Activated CD8-positive, alpha-beta T cell treated with anti-CD3 and anti-CD28 coated beads, Interleukin-2, amount 10 ng/mL, durations not matched to agents 7 days and 5 days (primary cell): ENCODE measurements at places on chromosomes 6 and 20. TPM values are rescaled to one million over a fixed set of nuclear protein-coding genes. Genes with fewer than 3 reads are reported as not detected.

DNA sequence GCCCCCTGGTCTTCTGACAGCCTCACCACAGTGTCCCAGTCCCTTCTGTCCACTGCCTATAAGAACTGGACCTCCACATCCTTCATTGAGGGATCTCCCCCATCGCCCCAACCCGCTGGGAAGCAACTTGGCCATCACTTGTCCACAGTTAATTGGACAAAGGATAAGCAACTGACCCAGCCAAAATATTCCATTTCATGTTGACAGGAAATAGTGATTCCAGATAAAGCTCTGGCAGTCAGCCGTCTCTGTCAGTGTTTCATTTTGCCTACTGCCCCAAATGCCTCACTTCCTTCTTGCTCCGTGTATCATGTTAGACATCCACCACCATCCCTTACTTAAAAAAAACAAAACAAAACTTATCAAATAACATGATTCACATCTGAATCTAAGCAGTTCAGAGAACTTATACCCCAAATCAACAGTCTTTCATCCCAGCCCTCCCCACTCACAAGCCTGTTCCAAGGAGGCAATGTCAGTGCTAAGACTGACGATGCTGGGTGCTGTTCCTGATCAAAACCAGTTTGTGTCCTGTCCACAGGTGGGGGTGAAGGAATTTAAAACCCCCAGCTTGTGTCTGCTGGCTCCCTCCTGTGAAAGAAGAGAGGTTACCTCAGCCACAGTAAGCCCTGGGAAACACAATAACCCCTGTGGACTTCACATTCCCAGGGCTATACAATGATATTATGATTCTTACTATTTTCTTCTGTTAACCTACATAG is 162.5 kb downstream of the WDR27 start:
- no peak overlapping the region for H3K27ac ChIP-seq
- H3K4me3 ChIP-seq, result no peak overlapping the region
- no peak for DNase-seq
- H3K36me3 ChIP-seq, result no peaks in the 10 kb centered on the region
- no peaks in the 10 kb centered on the region for H3K4me1 ChIP-seq

GRCh38 chr6:109381061-109381746 is 1.1 kb downstream of the CD164 start:
- peak overlapping the region; percentile 94 for H3K4me3 ChIP-seq
- peak overlapping the region; percentile 95 for H3K27ac ChIP-seq
- peaks cover 46% of the 10 kb centered on the region for H3K4me1 ChIP-seq
- H3K27me3 ChIP-seq, result peaks cover 3% of the 10 kb centered on the region
- peak; percentile 47 for DNase-seq

- no peak for DNase-seq
- H3K27ac ChIP-seq, result no peak overlapping the region
- H3K4me3 ChIP-seq, result no peak overlapping the region
- no peaks in the 10 kb centered on the region for H3K4me1 ChIP-seq
- no peaks in the 10 kb centered on the region for H3K27me3 ChIP-seq
These were observed 193.5 kb upstream of the CNR1 start for GRCh38 chr6:88359530-88360202.

DNA sequence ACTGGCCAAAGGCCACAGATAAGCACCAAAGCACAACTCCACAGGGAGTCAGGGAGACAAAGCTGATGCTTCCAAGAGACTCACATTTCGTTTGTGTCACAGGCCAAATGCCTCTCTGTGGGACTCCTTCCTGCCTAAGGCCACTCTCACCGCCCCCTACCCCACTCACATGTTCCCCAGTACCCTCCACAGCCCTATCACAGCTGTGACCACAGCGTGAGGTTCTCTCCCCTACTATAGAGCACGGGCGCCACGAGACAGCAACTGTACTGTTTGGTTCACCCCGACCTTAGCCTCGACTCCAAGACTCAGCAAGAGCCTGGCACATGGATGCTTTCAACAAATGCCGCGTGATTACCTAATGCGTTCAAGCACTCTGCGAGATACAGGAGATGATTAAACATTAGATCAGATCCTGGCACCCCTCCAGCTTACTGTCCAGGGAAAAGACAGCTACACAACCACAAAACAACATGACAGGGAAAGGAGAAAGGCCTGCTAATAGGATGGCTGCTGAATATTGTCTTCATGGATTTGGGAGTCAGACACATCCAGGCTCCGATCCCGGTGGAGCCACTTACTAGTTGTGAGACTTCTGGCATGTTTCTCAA is 105.5 kb downstream of the AGPAT4 start:
- no peaks in the 10 kb centered on the region for H3K36me3 ChIP-seq
- no peak for DNase-seq
- no peak overlapping the region for H3K4me3 ChIP-seq
- H3K4me1 ChIP-seq, result peaks cover 2% of the 10 kb centered on the region

- no peak for DNase-seq
- peaks cover 29% of the 10 kb centered on the region for H3K4me1 ChIP-seq
- peaks cover 3% of the 10 kb centered on the region for H3K36me3 ChIP-seq
- H3K27ac ChIP-seq, result no peak overlapping the region
These were observed 15.0 kb upstream of the TFAP2A start for GRCh38 chr6:10429638-10430427.

The FUT9 gene
- not detected for total RNA-seq

- H3K4me1 ChIP-seq, result no peaks in the 10 kb centered on the region
- DNase-seq, result no peak
- H3K36me3 ChIP-seq, result no peaks in the 10 kb centered on the region
- H3K4me3 ChIP-seq, result no peak overlapping the region
These were observed 376.4 kb downstream of the PREX1 start for GRCh38 chr20:48451401-48451800.

GRCh38 chr6:28489366-28490204 is 26.0 kb downstream of the GPX6 start:
- DNase-seq, result peak; percentile 57
- peaks cover 48% of the 10 kb centered on the region for H3K27me3 ChIP-seq
- H3K27ac ChIP-seq, result peak overlapping the region; percentile 59
- H3K4me3 ChIP-seq, result peak overlapping the region; percentile 53
- H3K36me3 ChIP-seq, result peaks cover 5% of the 10 kb centered on the region

DNA sequence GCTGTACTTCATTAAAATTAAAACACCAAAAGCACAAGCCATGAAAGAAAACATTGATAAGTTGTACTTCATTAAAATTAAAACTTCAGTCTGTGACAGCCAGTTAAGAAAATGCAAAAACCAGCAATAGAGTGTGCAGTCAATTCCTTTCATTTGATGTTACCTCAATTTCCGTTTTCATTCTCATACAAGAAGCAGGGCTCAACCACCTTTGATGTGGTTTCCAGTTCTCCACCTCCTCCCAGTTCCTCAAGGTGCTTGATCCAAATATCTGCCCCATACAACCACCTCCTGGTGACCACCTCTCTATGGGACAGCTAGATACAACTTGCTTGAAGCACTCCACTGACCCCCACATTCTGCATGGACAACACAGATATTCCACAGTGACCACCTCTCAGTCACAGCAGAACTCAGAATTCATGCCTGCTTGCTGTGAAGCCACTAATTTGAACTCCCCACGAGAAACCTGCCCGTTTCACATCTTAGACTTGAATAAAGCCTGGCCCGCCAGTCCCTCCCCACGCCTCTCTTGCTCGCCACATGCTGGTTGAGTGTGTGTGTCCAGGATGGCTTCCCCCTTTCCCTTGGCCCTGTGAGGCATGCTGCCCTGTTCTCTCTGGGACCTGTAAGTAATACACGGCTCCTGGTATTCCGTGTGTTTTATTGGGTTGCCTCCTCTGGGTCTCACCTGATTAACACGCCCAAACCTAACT is 66.1 kb downstream of the FAM50B start:
- H3K27me3 ChIP-seq, result peaks cover 46% of the 10 kb centered on the region
- DNase-seq, result peak; percentile 72
- H3K36me3 ChIP-seq, result peaks cover 3% of the 10 kb centered on the region
- peaks cover 33% of the 10 kb centered on the region for H3K4me1 ChIP-seq

- no peaks in the 10 kb centered on the region for H3K4me1 ChIP-seq
- H3K27ac ChIP-seq, result no peak overlapping the region
- H3K4me3 ChIP-seq, result no peak overlapping the region
- no peak for DNase-seq
- H3K36me3 ChIP-seq, result no peaks in the 10 kb centered on the region
- peaks cover 26% of the 10 kb centered on the region for H3K27me3 ChIP-seq
These were observed 78.0 kb upstream of the RPS6KA2 start for GRCh38 chr6:166705069-166705468.

DNA sequence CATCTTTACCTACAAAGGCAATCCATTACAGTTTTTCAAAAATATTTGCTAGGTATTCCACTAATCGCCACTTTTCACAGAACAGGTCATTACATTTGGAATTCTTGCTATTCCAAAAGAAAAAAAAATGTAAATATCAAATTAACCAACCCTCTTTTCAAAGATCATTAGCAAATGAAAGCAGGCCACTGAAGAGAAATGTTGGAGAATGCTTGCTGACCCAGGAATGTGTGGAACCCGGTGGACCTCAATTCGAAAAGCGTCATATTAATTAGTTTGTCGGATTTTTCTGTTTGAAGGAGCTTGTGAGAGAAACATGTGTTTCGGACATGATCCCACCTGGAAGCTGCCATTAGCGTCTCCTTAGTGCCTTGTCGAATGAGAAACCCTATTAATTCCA is 27.9 kb upstream of the SERPINB9 start:
- no peaks in the 10 kb centered on the region for H3K27me3 ChIP-seq
- H3K4me1 ChIP-seq, result peaks cover 11% of the 10 kb centered on the region
- peaks cover 2% of the 10 kb centered on the region for H3K36me3 ChIP-seq
- no peak overlapping the region for H3K4me3 ChIP-seq
- H3K27ac ChIP-seq, result no peak overlapping the region
- peak; percentile 16 for DNase-seq

- peak overlapping the region; percentile 31 for H3K27ac ChIP-seq
- H3K36me3 ChIP-seq, result peaks cover 7% of the 10 kb centered on the region
- no peak overlapping the region for H3K4me3 ChIP-seq
- no peaks in the 10 kb centered on the region for H3K27me3 ChIP-seq
- H3K4me1 ChIP-seq, result peaks cover 23% of the 10 kb centered on the region
These were observed 230.6 kb upstream of the SUPT3H start for GRCh38 chr6:45608252-45608913.

The BANF2 gene
- total RNA-seq, result not detected

DNA sequence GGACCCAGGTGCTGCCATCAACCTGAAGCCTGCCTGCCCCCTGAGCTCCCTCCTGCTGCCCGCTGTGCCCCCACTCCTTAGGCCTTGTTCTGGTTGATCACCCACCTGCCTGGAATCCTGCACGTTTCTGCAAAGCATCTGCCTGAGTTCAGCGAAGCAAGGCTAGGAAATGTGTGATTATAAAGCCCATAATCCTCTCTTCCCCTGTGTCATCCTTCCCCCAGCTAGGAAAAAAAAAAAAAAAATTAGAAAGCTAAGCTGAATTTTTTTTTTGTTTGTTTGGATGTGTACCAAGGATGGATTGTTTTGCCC is 93.2 kb downstream of the FOXA2 start:
- H3K27me3 ChIP-seq, result no peaks in the 10 kb centered on the region
- H3K36me3 ChIP-seq, result no peaks in the 10 kb centered on the region
- no peak for DNase-seq
- H3K4me1 ChIP-seq, result no peaks in the 10 kb centered on the region
- H3K4me3 ChIP-seq, result no peak overlapping the region

DNA sequence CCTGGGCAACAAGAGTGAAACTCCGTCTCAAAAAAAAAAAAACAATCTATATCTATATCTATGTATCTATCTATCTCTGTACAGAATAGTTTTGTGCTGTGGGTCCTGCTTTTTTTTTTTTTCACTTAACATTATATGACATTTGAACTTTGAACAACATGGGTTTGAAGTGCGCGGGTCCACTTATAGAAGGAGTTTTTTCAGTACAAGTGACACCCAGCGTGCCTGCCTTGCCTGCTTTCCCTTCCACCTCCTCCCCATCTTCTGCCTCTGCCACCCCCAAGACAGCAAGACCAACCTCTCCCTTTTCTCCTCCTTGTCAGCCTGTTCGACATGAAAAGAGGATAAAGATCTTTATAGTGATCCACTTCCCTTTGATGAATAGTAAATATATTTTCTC is 102.2 kb upstream of the KCNG1 start:
- DNase-seq, result no peak
- peaks cover 10% of the 10 kb centered on the region for H3K4me1 ChIP-seq
- peaks cover 27% of the 10 kb centered on the region for H3K27me3 ChIP-seq
- no peaks in the 10 kb centered on the region for H3K36me3 ChIP-seq
- no peak overlapping the region for H3K4me3 ChIP-seq

The ZNF311 gene
- 0.40 TPM for total RNA-seq

GRCh38 chr6:2454180-2454579 is 208.8 kb upstream of the GMDS start:
- H3K36me3 ChIP-seq, result no peaks in the 10 kb centered on the region
- no peak overlapping the region for H3K4me3 ChIP-seq
- H3K27me3 ChIP-seq, result peaks cover 6% of the 10 kb centered on the region
- H3K4me1 ChIP-seq, result no peaks in the 10 kb centered on the region
- DNase-seq, result no peak

DNA sequence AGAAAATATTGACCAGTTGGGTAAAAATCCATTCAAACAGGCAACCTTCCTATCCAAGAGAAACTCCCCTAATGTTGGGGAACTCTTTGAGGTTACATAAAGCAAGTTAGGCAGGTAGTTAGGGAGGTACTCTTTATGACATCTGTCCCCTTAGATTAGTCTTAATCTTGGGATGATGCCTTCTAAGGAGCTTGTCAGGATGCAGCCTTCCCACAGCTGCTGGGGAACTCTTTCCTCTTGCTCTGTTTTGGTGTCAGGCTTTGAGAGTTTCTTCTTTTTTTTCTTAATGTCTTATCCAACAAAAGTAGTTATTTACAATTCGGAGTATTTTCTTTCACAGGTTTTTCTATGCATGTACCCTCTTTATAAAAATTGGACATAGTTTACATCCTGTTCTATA is 194.8 kb downstream of the CDKAL1 start:
- H3K4me1 ChIP-seq, result no peaks in the 10 kb centered on the region
- no peaks in the 10 kb centered on the region for H3K27me3 ChIP-seq
- peaks cover 7% of the 10 kb centered on the region for H3K36me3 ChIP-seq
- H3K4me3 ChIP-seq, result no peak overlapping the region
- no peak overlapping the region for H3K27ac ChIP-seq

DNA sequence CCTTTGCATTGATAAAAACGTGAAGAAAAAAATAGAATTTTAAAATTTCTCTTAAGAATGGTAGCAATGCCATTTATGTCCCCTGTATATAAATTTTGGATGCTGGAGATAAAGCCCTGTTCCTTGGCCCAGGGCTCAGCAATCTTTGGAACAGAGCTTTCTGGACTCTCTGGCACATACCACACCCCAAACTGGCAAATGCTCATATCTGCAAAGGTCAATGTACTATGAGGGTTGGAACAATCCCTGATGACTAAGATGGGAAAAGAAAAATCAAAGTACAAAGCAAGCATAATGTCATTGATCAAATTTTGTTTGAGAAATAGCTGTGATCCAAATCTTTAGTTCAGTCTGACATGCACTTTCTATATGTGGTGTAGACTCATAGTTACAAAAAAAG is 158.1 kb upstream of the HCRTR2 start:
- H3K27ac ChIP-seq, result no peak overlapping the region
- H3K4me1 ChIP-seq, result no peaks in the 10 kb centered on the region
- no peak overlapping the region for H3K4me3 ChIP-seq
- H3K36me3 ChIP-seq, result no peaks in the 10 kb centered on the region
- DNase-seq, result no peak

- no peak overlapping the region for H3K27ac ChIP-seq
- H3K4me3 ChIP-seq, result no peak overlapping the region
- H3K4me1 ChIP-seq, result no peaks in the 10 kb centered on the region
These were observed 933.7 kb upstream of the GJE1 start for GRCh38 chr6:141199074-141199473.

The TNNC2 gene
- total RNA-seq, result not detected

The ELOVL2 gene
- not detected for total RNA-seq

The VSX1 gene
- total RNA-seq, result not detected
